ENCODE measurements at places on chromosomes 1 and 21. TPM values are rescaled to one million over a fixed set of nuclear protein-coding genes. Genes with fewer than 3 reads are reported as not detected.

DNA sequence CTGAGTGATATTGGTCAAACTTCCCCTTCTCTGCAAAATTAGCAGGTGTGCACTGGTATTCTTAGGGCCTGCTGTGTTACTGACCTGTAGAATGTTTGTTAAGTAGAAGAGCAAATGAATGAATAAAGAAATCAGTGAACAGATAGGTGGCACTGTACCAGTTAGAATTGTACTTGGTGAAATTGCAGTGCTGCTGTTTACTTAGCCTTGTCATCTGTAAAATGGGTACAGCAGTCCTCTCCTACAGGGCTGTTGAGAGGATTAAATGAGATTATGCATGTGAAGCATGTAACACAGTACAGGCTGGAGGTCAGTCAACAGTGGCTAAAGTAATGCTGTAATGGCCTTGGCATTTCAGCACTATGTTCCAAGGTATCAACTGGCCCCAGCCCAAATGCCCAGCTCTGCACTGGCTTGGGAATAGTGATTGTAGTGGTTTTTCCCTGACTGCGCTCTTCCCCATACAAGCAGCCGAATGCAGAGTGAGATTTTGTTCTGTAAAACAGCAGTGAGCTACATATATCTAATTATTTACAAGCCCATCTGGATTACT lies 10.5 kb downstream of the VANGL1 start:
- no peak overlapping the region for H3K27ac ChIP-seq
- H3K4me3 ChIP-seq, result no peak overlapping the region
- peaks cover 3% of the 10 kb centered on the region for H3K4me1 ChIP-seq
- no peaks in the 10 kb centered on the region for H3K27me3 ChIP-seq

DNA sequence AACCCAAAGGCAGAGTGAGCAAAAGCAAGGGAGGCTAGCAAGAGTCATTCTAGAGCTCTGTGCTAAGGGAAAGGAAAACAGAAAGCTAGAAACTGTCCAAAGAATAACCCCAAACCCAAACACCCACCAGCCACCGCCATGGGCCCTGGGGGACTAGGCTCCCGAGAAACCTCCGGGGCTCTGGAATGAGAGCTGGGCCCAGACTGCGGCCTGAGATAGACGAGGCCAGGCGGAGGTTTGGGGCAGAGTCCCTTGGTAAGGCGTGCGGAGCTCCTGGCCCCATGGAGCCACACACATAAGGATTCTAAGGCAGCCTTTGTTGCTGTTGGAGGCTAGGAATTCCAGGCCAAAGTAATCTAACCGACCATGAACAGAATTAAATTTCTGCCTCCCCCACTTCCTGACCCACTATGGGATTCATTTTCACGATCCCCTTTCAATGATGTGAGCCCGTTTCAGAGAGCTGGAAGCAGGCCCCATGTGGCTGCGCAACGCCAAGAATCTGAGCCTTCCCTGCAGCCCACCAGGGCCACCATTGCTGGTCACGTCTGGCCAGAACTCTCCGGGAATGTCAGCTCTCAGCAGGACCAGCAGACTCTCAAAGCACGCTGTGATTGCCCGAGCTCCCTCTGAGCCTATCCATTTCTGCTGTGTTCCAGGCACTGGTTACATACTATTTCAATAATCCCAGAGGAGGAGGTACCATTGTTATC lies 145.0 kb downstream of the TRABD2B start:
- no peaks in the 10 kb centered on the region for H3K36me3 ChIP-seq
- no peak overlapping the region for H3K27ac ChIP-seq
- DNase-seq, result no peak
- H3K27me3 ChIP-seq, result no peaks in the 10 kb centered on the region

Gene NTMT2
- total RNA-seq, result not detected

DNA sequence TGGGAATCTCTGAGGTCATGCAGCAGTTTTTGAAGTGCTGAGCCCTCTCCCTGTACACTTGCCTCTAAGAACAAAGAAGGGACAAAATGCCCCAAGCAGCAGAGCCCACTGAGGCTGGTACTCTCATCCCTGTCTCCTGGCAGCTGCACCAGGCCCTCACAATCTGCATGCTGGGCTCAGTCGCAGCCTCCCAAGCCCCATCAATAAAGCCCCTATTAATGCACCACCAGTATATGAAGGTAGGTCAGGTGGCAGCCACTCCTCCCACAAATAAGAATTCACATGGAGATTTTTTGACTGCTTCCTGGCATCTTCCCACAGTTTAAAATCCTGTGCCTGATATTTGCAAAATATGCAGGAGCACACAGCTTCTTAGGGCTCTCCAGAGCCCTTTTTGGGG lies 181.2 kb upstream of the PALMD start:
- no peak overlapping the region for H3K4me3 ChIP-seq
- no peaks in the 10 kb centered on the region for H3K27me3 ChIP-seq
- H3K4me1 ChIP-seq, result peaks cover 37% of the 10 kb centered on the region
- no peak for DNase-seq

DNA sequence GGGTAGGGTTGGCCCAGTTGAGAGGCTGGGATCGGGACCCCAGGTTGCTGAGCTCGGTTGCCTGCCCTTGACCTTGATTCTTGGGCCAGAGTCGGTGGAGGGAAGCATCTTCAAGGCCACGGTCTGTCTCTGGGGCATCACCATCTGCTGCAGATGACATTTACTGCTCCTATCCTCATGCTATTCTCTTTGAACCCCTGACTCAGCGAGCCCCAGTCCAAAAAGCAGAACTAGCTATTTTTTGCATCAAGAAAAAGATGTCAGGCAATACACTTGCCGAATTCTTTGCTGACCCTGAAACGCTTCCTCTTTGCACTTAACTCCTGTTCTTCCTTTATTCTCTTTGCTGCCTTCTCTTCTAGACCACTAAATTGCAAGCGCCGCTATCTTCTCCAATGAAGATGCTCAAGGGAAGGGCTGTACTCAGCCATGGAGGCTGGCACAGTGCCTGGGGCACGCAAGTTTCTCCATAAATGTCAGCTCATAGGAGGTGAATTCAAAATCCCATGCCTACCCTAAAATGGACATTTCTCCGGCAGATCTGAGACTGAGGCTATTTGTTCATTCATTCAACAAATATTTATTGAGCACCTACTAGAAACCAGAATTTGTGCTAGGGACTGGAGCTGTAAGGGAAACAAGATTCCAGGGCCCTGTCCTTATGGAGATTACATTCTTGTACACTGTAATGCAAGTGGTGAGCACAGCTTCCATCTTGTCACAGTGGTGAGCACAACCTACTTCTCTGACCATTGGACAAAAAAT lies 20.5 kb upstream of the CAPZB start:
- no peak for DNase-seq
- no peak overlapping the region for H3K27ac ChIP-seq
- H3K4me3 ChIP-seq, result no peak overlapping the region
- H3K27me3 ChIP-seq, result no peaks in the 10 kb centered on the region
- H3K36me3 ChIP-seq, result no peaks in the 10 kb centered on the region

Gene TTC22
- not detected for total RNA-seq

DNA sequence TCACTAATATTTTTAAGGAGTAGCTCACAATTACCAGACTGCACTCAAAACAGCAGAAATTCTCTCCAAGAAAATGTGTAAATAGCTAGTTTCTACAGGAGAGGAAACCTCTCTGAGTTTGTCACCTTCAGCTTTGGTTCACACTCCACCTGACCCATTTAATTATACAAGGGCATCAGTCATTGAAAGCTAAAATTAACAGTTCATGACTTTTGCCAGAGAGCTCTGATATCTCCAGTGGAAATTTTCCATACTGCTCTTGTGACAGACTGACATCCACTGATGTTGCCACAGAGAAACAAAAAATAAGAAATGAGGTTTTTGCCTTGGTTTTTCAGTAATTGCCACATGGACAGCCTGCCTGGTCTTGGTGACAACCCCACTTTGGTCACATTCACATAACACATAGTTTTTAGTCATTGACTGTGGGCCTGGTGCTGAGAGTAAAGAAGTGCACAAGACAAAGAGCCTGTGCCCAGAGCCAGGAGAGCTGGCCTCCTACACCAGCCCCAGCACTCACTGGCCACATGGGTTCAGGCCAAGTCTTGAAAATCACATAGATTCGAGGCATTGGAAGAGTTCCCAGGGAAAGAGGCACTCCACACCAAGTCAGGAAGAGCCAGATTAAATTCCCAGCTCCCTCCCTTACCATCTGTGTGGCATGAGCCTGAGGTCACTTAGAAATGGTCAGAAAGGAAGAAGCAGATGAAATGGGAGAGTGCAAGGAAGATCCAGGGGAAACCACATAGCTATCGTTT lies 13.8 kb upstream of the SIM2 start:
- no peaks in the 10 kb centered on the region for H3K4me1 ChIP-seq
- no peak for DNase-seq
- H3K36me3 ChIP-seq, result no peaks in the 10 kb centered on the region
- no peak overlapping the region for H3K4me3 ChIP-seq
- H3K27ac ChIP-seq, result no peak overlapping the region
- H3K27me3 ChIP-seq, result no peaks in the 10 kb centered on the region

Gene PCP4L1
- total RNA-seq, result not detected

Data from SJCRH30 (cell line).